ENCODE measurements at places on chromosomes 2 and 18.

- DNase-seq = no peak
Observed at GRCh38 chr18:70374154-70374553, 85.3 kb downstream of the SOCS6 start.

- DNase-seq = no peak
Observed at GRCh38 chr18:58051765-58052460, 7.9 kb downstream of the NEDD4L start.

DNA sequence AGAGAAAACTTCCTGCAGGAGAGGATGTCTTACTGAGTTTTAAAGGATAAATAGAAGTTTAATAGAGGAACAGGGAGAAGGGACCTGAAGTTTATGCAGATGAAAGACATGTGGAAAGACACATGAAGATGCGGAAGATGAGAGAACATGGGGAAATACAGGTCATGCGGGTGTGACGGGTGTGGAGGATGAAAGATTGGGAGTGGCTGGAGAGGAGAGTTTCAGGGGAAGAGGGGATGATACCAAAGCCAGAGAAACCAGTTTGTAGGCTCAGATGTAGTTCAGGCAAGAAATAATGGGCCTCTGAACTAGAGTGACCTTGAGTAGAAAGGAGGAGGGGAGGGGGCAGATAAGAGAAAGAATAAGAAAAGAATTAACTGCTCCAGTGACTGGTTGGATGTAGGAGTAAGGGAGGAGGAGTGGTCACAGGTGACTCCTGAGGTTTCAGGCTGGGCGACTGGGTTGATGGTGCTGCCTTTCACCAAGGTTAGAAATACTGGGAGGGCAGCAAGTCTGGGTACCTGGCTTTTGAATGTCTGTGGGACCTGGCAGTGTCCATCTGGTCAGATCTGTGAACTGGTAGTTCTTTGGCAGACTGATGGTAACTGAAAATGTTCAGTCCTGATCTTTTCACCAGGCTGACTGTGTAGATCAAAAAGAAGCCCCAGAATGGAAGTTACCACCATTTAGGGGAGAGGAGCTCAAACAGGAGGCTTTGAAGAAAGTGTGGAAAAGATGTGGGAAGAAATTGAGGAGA is 69.4 kb downstream of the TET3 start:
- no peak for DNase-seq

DNA sequence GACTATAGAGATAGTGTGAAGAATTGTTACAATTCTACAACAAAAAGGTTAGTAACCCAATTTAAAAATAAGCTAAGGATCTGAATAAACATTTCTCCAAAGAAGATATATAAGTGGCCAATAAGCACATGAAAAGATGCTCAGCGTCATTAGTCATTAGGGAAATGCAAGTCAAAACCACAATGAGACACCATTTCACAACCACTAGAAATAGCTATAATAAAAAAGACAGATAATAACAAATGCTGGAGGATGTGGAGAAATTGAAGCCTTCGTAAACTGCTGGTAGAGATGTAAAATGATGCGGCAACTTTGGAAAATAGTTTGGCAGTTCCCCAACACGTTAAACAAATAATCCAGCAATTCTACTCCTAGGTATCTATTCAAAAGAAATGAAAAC is 366.5 kb upstream of the POU3F3 start:
- no peak for DNase-seq

GRCh38 chr18:9894454-9895068 is 8.8 kb downstream of the TXNDC2 start:
- DNase-seq = no peak
